ENCODE measurements at places on chromosomes 3 and 15.

DNA sequence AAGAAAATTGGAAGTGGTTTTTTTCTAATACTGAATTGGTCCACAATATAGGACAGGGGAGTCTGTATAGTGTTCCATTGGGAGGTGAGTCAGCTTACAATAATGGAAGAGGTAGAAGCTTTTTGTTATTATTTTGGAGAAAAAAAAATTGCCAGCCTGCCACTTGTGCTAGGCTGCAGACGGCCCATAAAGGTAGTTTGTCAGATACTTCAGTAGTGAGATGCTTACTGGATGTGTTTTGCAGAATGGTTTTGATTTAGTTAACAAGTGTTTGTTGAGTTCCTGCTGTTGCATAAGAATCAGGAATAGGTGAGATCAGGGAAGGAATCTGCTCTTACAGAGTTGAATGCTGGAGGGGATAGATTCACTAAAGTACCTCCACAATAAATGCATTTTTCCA lies 1.0 kb downstream of the DTWD1 start:
- no peak for DNase-seq
- H3K27ac ChIP-seq, result no peak overlapping the region
- H3K4me1 ChIP-seq, result peaks cover 3% of the 10 kb centered on the region
- no peaks in the 10 kb centered on the region for H3K36me3 ChIP-seq
- no peaks in the 10 kb centered on the region for H3K27me3 ChIP-seq

DNA sequence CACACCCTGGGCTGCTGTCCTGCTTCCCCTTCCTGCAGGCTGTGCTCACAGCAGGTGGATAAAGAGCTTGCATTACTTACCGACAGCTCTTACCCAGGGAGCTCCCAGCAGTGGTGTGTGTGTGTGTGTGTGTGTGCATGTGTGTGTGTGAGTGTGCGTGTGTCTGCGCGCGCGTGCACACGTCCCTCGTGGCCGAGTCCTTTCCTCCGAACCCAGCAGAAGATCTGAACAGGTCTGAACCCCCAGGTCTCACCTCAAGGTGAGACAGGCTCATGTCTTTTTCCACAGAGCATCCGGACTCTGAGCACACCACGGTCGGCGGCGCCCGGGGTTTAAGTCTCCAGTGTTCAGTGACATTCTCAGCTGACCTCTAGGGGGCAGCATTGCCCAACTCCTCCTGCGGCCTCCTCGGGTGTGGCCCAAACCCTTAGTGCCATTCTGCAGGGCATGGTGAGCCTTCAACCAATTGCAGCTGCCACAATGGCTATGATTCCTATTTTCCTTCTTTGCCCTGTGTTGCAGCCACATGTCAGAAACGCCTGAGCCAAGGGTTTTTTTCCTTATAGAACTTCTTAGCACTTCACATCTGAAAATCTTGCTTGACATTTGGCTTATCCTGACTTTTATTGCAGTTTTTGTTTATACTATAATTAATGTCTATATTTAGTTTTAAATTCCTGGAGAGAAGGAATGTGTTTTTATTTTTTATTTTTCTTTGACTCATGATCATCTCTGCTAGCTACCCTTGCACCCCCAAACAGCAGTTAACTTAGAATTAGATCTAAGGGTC lies 64.1 kb upstream of the KLHL25 start:
- H3K27me3 ChIP-seq, result no peaks in the 10 kb centered on the region
- no peaks in the 10 kb centered on the region for H3K36me3 ChIP-seq
- no peak overlapping the region for H3K27ac ChIP-seq
- peaks cover 9% of the 10 kb centered on the region for H3K4me1 ChIP-seq
- DNase-seq, result peak; percentile 90

- H3K27me3 ChIP-seq, result no peaks in the 10 kb centered on the region
- no peak for DNase-seq
- peaks cover 19% of the 10 kb centered on the region for H3K4me1 ChIP-seq
- peak overlapping the region; percentile 90 for H3K4me3 ChIP-seq
- no peaks in the 10 kb centered on the region for H3K36me3 ChIP-seq
Observed at GRCh38 chr15:64842986-64843561, 1.4 kb downstream of the PLEKHO2 start.

GRCh38 chr15:99130314-99130713 lies 25.4 kb downstream of the SYNM start:
- no peaks in the 10 kb centered on the region for H3K36me3 ChIP-seq
- H3K4me1 ChIP-seq, result no peaks in the 10 kb centered on the region
- H3K27me3 ChIP-seq, result no peaks in the 10 kb centered on the region
- no peak overlapping the region for H3K27ac ChIP-seq
- DNase-seq, result no peak

- no peak for DNase-seq
- H3K4me1 ChIP-seq, result no peaks in the 10 kb centered on the region
- H3K4me3 ChIP-seq, result no peak overlapping the region
- H3K27ac ChIP-seq, result no peak overlapping the region
- H3K36me3 ChIP-seq, result no peaks in the 10 kb centered on the region
- H3K27me3 ChIP-seq, result no peaks in the 10 kb centered on the region
Observed at GRCh38 chr3:135994708-135995337, 29.3 kb downstream of the PPP2R3A start.

DNA sequence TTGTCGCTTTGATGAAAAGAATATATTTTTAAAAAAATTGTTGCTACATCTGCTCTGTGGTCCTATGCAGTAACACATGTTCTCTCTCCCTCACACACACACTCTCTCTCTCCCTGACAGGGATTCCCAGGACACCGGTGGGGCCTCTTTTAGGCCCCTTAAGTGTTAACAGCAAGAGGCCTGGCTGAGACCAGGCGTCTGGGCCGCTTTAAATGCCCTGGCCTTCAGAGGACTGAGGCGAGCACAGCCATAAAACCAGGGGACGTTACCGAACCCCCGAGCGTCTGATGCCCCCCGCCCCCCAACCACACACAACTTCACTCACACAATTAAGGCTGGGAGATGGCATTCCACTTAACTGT lies 1.7 kb downstream of the BNC1 start:
- H3K27ac ChIP-seq, result no peak overlapping the region
- DNase-seq, result no peak
- no peaks in the 10 kb centered on the region for H3K36me3 ChIP-seq

GRCh38 chr15:48325400-48325799 lies 5.8 kb upstream of the DUT start:
- no peaks in the 10 kb centered on the region for H3K27me3 ChIP-seq
- H3K4me1 ChIP-seq, result no peaks in the 10 kb centered on the region
- no peak overlapping the region for H3K4me3 ChIP-seq
- no peak overlapping the region for H3K27ac ChIP-seq
- no peak for DNase-seq

DNA sequence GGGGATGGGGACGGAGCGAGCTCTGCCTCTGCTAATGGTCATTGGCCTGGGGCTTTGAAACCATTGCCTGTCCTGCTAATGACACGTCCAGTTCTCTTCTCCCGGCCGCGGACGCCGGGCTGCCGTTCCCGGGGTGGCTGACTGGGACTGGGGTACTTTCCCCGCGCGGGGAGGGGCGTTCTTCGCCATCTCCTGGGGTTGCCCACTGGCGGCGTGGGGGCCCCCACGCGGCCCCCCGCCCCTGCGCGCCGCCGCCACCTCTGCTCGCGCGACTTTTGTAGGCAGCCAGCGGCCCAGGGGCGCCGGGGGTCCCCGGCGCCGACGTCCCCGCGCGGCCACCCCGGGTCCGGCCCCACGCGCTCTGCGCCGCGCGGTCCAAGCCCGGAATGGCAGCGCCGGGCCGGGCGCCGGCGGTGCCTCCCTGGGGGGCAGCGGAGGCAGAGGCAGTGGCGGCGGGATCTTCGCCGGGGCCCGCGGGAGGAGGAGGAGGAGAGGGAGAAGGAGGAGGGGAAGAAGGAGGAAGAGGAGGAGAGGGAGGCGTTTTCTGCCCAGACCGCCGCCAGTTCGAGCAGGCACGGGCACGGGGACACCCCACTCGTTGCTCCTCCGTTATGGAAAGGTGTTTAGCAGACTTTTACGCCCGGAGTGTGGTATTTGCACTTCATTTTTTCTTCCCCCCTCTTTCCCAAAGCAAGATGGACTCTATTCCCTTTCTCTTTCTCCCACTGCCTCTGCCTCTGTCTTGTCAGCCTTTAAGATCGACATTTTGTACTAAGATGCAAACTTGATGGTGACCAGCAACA lies 2.3 kb downstream of the BBX start:
- no peaks in the 10 kb centered on the region for H3K27me3 ChIP-seq
- DNase-seq, result peak; percentile 61
- H3K4me1 ChIP-seq, result peaks cover 1% of the 10 kb centered on the region
- H3K36me3 ChIP-seq, result no peaks in the 10 kb centered on the region
- peak overlapping the region; percentile 81 for H3K4me3 ChIP-seq
- H3K27ac ChIP-seq, result no peak overlapping the region

DNA sequence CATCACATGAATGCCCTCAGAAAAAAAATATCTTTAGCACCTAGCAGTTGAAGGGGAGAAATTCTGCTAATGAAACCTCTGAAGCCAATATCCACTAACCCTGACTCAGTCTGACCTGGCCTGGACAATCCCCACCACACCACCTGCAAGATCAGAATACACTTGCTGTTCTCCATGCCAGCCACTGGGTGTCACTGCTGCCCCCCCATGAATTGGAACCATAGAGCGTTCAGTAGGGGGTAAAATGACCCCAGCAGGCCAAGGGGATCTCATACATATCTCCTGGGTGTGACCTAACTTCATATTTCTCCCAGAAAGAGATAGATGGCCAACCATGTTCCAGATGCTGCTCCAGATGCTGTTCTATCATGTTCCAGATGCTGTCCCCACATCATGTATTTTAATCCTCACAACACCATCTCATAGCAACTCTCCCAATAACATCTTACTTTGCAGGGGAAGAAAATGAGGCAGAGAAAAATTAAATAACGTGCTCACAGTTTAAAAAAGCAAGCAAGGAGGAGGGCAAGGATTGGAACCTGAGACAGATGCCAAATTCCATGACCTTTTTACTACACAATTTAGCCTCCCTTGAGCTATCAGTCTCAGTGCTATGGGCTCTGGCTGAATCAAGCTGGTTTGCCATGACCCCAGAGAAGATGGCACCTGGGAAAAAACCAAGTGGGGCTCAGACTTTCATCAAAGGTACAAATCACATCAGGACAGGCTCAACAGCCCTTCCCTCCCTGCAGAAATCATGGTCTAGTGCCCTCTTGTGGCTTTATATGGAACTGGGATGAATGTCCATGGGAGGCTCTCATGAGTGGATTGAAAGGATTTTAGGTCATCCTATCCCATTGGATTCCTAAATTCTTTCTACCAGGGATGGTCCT lies 12.4 kb downstream of the NTRK3 start:
- DNase-seq, result peak; percentile 65
- peaks cover 4% of the 10 kb centered on the region for H3K27me3 ChIP-seq
- peaks cover 4% of the 10 kb centered on the region for H3K4me1 ChIP-seq
- H3K36me3 ChIP-seq, result no peaks in the 10 kb centered on the region
- H3K27ac ChIP-seq, result no peak overlapping the region

DNA sequence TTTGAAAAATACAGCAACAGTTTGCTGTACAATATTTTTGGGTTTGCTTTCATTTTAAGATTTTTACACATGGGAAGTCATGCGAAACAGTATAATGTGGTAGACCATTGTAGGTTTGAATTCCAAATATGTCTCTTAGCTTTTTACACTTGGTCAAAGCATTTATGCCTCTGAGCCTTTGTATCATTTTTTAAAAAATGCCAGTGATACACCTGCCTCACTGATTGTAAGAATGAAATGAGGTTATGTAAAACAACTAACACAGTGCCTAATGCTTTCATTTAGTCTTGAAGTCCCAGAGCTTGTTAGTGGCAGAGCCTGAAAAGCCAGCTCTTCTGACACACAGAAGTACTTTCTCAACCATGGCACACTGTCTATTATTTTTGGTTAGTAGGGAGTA lies 202.0 kb downstream of the UBE2E2 start:
- H3K4me1 ChIP-seq, result no peaks in the 10 kb centered on the region
- H3K27me3 ChIP-seq, result no peaks in the 10 kb centered on the region
- no peaks in the 10 kb centered on the region for H3K36me3 ChIP-seq

DNA sequence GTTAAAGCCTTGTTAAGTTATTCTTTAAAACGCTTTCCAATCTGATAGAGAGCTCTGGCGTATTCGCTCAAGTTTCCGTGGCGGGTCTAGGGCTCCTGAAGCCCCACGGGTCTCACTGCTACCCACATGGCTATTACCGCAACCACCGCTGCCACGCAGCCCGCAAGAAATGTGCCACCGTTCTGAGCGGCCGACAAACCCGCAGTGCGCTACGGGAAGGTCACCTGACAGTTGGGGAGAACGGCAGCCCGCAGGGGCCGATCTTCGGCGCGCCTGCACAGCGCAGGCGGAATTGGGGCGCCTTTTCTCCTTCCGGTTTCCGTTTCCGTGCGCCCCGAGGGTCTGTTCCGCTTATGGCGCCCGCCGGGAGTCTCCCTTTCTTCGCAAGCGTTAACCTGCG lies 76.6 kb upstream of the SNRPN start:
- no peaks in the 10 kb centered on the region for H3K27me3 ChIP-seq
- DNase-seq, result no peak
- H3K36me3 ChIP-seq, result no peaks in the 10 kb centered on the region
- H3K27ac ChIP-seq, result no peak overlapping the region
- no peaks in the 10 kb centered on the region for H3K4me1 ChIP-seq
- no peak overlapping the region for H3K4me3 ChIP-seq

- DNase-seq, result no peak
- H3K27me3 ChIP-seq, result no peaks in the 10 kb centered on the region
- no peak overlapping the region for H3K4me3 ChIP-seq
- no peaks in the 10 kb centered on the region for H3K36me3 ChIP-seq
Observed at GRCh38 chr15:96066126-96066525, 264.4 kb upstream of the NR2F2 start.

GRCh38 chr3:164452707-164453106 lies 625.6 kb downstream of the SI start:
- H3K27ac ChIP-seq, result no peak overlapping the region
- H3K4me3 ChIP-seq, result no peak overlapping the region
- no peaks in the 10 kb centered on the region for H3K27me3 ChIP-seq
- no peaks in the 10 kb centered on the region for H3K36me3 ChIP-seq
- H3K4me1 ChIP-seq, result no peaks in the 10 kb centered on the region

DNA sequence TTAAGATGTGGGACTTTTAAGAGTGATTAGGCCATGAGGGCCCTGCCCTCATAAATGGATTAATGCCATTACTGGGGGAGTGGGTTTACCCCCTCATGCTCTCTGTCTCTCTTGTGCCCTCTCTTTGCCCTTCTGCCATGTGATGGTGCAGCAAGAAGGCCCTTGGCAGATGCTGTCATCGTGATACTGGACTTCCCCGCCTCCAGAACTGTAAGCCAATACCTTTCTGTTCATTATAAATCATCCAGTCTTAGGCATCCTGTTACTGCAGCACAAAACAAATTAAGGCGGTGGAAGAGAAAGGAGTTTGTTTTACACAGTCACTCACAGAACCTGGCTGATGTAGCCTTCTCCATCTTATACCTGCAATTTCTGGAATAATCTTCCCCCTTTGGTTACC lies 360.3 kb upstream of the TBL1XR1 start:
- H3K27ac ChIP-seq, result no peak overlapping the region
- H3K27me3 ChIP-seq, result no peaks in the 10 kb centered on the region
- no peaks in the 10 kb centered on the region for H3K36me3 ChIP-seq
- peaks cover 3% of the 10 kb centered on the region for H3K4me1 ChIP-seq
- DNase-seq, result no peak

- no peaks in the 10 kb centered on the region for H3K27me3 ChIP-seq
- DNase-seq, result no peak
- H3K4me3 ChIP-seq, result no peak overlapping the region
- H3K27ac ChIP-seq, result no peak overlapping the region
- H3K36me3 ChIP-seq, result no peaks in the 10 kb centered on the region
- H3K4me1 ChIP-seq, result peaks cover 7% of the 10 kb centered on the region
Observed at GRCh38 chr3:143885780-143886427, 37.6 kb upstream of the SLC9A9 start.

GRCh38 chr3:138833899-138834595 lies 681 bp downstream of the PIK3CB start:
- no peaks in the 10 kb centered on the region for H3K36me3 ChIP-seq
- DNase-seq, result no peak
- peak overlapping the region; percentile 79 for H3K27ac ChIP-seq
- H3K4me3 ChIP-seq, result peak overlapping the region; percentile 84
- H3K4me1 ChIP-seq, result no peaks in the 10 kb centered on the region

GRCh38 chr3:133931084-133931483 lies 35.4 kb upstream of the RAB6B start:
- H3K27ac ChIP-seq, result no peak overlapping the region
- no peak overlapping the region for H3K4me3 ChIP-seq
- no peaks in the 10 kb centered on the region for H3K36me3 ChIP-seq
- peak; percentile 33 for DNase-seq
- no peaks in the 10 kb centered on the region for H3K4me1 ChIP-seq

All from H1 (cell line).